Stimulated activated CD4-positive, alpha-beta T cell treated with anti-CD3 and anti-CD28 coated beads, Interleukin-1b, Interleukin-23, amount 100 ng/mL, for 1 hour (primary cell): ENCODE measurements at places on chromosomes 13 and 19.

- DNase-seq = no peak
These were observed 4.6 kb upstream of the EPS8L1 start for GRCh38 chr19:55071129-55071502.

- no peak for DNase-seq
These were observed 1.6 kb upstream of the ADAMTS10 start for GRCh38 chr19:8611877-8612806.

DNA sequence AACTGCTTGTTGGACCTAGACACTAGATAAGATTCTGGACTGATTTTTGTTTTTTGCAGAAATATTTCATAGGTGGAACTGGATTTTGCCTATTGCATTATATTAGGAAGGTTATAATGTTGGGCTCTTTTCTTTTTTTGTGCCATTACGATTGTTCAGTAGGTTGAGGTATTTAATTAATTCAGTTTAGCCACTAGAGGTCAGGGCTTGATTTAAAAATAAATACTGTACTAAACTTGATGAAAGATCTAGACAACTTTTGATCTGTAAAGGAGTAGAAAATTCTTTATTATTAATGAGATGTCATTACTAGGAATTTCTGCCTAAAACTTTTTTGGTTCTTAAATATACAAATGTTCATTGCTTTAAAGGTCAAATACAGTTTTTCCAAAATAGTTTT, 15.2 kb upstream of the SUPT20H start:
- DNase-seq = no peak

DNA sequence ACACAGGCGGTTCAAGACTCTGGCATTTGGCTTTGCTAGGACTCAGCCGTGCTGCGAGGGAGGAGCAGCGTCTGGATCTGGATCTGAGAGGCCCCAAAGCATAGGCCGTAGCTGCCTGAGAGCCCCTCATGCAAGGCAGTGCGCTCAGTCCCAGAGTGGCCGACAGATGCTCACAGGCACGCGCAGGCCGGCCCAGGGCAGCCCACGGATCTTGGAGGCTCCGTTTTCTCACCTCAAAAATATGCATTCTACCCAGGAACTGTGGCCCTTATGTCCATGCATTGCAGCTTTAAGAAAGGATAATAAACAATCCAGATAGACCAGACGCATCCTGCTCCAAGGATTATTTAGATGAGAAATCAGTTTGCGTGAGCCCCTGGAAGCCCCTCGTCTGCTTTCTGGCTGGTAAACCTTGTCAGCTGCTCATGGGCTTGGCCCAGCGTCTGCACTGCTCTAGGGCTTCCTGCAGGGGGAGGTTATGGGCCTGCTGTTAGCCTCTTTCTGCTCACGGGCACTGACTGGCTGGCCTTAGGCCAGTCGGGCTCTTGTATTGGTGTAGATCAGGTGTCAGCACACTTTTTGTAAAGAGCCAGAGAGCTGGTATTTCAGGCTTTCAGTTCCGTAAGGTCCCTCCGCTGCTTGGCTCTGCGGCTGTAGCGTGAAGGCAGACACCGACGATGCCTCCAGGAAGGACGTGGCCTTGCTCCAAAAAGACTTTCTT, 24.2 kb downstream of the TEX29 start:
- DNase-seq = no peak

DNA sequence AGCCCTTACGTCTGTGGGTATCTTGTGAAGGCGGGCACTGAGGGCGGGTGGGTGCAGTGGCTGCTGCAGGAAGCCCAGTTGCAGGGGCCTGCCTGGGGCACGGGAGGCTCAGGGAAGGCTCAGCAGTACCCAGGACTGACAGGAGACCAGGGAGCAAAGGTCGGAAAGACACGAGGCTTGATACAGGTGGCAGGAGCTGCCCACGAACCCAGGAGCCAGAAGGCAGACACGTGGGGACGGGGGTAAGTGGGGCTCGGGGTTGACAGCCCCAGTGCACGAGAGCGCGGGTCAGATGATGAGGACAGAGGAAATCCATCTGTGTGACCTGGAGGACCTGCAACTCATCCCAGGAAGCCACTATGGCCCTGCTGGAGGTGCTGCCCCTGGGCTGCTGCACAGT, 25.3 kb downstream of the ELAVL1 start:
- DNase-seq = no peak

DNA sequence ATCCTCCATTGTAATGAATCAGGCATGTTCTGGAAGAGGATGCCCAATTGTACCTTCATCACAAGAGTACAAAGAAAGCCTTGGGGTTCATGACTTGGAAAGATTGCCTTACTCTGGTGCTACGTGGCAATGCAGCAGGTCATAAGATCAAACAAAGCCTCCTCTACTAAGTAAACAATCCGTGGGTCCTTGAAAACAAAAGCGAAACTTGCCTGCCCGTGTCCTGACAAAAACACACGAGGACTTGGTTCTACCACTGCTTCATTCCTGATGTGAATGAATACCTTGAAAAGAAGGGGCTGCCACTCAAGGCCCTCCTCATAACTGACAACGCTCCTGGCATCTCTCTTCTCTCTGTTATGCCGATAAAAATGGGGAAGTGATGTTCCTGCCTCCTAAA, 18.9 kb downstream of the ZNF563 start:
- DNase-seq = no peak

GRCh38 chr19:51331193-51331592, 10.7 kb downstream of the VSIG10L start:
- DNase-seq = no peak

DNA sequence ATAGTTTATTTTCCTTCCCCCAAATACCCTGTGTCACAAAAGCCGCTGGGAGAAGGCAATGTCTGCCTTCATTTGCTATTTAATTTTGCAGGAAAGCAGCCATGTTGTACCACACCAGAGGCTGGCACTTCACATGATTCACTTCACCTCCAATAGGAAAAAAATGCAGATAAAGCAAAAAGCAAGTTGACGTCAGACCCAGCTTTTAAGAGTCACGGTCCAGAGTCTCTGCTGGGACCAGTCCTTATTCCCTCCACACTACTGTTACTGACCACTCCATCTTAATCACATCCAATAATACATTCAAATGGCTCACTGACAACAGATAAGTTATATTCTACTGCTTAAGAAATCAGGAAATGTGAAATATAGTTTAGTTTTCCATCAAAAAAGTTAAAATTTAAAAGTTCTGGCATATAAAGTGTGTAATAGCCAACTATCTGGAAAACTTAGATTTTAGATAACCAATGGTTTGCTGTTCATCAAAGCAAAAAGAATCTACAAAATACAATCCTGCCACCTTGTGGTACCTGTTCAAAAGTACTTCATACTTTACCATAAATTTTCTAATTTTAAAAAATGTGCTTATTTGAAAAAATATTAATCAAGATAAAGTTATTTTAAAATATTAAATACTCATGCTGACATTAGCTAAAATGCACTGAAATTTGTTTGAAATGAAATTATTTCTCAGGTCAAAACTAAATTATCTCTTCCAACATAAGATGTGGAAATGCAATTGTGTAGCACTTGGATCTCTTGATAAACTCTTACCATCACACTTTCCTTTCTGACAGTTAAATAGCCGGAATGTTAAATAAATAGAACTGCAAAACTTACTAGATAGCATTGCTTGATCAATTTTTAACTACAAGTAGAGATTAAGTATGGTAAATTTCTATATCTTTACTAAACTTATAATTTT, 97.3 kb downstream of the SERP2 start:
- DNase-seq = no peak

GRCh38 chr19:30882411-30883005, 466.7 kb downstream of the TSHZ3 start:
- no peak for DNase-seq

DNA sequence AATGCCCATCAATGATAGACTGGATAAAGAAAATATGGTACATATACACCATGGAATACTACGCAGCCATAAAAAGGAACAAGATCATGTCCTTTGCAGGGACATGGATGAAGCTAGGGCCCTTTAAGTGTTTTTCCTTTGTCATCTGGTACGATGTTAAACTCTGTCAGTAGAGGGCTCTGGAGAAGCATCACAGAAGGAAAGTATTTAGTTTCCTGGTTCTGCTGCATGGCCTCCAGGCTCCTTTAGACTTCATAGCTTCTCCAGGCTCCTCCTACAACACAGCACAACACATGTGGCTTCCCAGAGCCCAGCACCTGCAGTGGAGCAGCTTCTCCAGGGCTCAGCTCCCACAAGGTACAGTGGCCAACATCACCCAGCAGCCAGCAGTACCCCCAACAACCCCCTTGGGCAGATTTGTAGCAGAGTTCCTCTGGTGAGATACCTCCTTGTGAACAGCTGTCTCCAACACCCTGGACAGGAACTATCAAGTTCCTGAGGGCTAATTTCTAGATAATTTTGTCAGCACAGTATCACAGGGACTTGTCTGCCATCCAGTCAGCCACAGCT, 63.4 kb downstream of the KCTD12 start:
- DNase-seq = no peak

DNA sequence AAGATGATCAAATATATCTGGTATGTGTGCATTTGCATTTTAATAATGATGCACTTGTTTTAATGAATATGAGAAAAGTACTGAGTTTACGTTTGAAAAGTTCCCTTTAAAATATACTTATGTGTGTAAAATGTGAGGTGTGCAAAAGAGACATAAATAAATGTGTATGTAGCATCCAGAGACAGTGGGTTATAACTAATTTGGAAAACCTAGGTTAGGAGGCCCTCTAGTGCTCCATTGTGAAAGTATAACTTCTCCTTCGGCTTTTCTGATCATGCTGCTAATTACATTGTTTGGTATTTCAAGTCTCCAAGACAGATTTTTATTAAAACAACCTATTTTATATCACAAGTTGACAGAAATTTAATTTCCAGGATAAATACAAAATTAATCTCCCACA, 30.1 kb downstream of the SCEL start:
- DNase-seq = no peak

- no peak for DNase-seq
These were observed 6.1 kb upstream of the FXYD3 start for GRCh38 chr19:35109395-35110112.

- no peak for DNase-seq
These were observed 26.6 kb downstream of the ATP11A start for GRCh38 chr13:112716461-112716820.

GRCh38 chr19:54312436-54313377, at the start of gene LILRA5:
TSS of gene LILRA5 (minus strand) at chr19:54313166. CDS start at chr19:54313019, 147 bp downstream.
- no peak for DNase-seq

- DNase-seq = no peak
These were observed 49.1 kb downstream of the WASF3 start for GRCh38 chr13:26606631-26607030.

GRCh38 chr19:35205733-35206323, 22.7 kb downstream of the FAM187B start:
- DNase-seq = no peak

DNA sequence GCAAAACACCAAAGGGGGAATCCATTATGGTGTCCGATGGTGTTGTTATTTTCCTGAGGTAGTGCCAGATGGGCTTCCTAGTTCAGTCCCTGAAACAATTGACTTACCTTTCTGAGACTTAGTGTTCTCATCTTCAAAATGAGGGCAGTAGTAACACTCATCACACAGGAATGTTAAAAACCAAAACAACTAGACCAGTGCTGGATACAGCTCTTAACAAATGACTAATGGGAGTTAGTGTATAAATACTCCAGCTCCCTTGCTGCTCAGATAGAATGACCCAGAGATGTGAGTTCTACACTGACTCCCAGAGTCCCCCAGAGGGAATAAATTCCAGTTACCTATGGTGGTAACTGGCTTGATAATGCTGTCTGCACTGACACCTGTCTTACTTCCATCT, 49.9 kb downstream of the MBD3L2B start:
- DNase-seq = no peak

GRCh38 chr13:51643105-51643881, 59.0 kb downstream of the WDFY2 start:
- no peak for DNase-seq

DNA sequence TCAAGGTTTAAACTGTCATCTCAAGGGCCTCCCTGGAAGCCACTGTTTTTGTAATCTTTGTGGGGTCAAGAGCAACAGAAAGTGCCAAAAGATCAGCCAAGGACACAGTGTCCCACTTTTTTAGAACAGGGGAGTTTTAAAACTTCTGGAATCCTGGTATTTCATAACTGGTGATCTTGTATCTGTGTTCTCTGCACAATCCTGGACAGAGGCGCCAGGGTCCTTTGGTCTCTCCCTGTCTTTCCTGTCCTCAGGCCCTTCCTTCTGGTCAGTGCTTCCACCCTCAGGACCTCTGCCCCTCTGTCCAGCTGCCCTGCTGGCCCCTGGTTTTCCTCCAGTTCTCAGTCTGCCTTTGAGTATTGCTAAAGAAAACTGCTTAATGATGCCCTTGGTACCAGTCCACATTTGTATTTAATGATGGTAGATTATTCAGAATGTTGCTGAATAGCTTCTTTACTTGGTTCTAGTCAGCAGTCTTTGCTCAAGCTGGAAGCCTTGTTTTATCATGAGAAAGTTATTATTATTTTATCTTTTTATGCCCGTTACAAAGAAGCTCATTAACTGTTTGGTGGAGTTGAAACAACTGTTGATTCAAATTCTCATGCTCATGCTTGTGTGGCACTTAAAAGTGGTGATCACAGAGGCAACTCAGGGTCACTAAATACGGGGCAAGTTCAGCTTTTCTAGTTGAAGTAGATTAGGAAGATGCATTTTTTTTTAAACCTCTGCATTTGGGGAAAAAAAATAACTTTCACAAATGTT, 47.5 kb downstream of the WASF3 start:
- no peak for DNase-seq

DNA sequence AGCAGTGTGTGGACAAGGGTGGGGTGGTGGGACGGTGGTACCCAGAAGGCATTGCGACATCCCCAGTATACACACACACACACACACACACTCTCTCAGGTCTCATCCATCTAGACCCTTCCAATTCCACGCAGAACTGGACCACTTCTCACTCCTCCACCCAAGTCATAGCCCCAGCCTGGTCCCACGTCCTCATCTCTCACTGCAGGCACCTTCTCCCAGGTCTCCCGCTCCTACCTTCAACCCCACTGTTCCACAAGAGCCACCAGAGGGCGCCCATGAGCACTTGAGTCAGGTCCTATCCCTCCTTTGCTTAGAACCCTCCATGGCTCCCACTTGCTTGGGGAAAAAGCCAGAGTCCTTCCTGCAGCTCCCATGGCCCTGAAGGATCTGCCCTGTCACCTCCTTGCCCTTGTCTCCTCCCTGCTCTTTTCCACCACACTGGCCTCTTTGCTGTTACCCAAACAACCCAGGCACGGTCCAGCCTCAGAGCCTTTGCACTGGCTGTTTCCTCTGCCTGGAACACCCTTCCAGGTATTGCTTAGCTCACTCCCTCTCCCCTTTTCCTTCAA, 62.6 kb downstream of the IER2 start:
- DNase-seq = peak; percentile 55

GRCh38 chr19:49672131-49672919, 4.7 kb upstream of the PRMT1 start:
- DNase-seq = peak; percentile 59

DNA sequence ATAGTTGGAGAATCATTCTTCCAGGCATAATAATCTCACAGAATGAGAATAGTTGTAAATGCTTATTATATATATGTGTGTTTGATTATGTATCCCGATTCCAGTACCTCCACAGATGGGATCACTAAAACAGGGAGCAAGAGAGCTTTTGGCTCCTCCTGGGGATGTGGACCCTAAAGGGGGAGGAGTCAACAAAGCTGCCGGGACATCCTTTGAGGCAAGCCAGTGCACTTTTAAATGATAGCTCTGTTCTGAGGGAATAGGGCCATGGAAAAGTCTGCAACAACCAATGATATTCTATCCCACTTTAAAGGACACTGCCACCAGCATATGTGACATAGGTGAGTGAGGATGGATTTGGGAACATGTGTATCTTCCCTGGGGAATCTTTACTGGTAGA, 40.8 kb downstream of the SLITRK5 start:
- DNase-seq = no peak

- peak; percentile 50 for DNase-seq
These were observed 3.0 kb downstream of the CNFN start for GRCh38 chr19:42386974-42387707.

- peak; percentile 74 for DNase-seq
These were observed 11.9 kb downstream of the LTBP4 start for GRCh38 chr19:40612831-40613689.
